ENCODE measurements at places on chromosomes 16 and 17. TPM values are rescaled to one million over a fixed set of nuclear protein-coding genes. Genes with fewer than 3 reads are reported as not detected.

Gene CTRB2
- not detected for total RNA-seq

Gene POLR3E
- total RNA-seq, result 44.0 TPM

Gene C16orf92
- total RNA-seq, result not detected

Gene SRCIN1
- 2.4 TPM for total RNA-seq

Gene TM4SF5
- total RNA-seq, result not detected

Gene RNF222
- not detected for total RNA-seq

Gene HASPIN
- total RNA-seq, result 0.55 TPM

Gene KRT40
- not detected for total RNA-seq

Gene C17orf67
- total RNA-seq, result 1.6 TPM

Gene SDK2
- total RNA-seq, result 7.2 TPM

- H3K4me1 ChIP-seq, result peaks cover 7% of the 10 kb centered on the region
- peak within 1 kb of the TSS; percentile 88 for H3K27ac ChIP-seq
- DNase-seq, result peak; percentile 97
Observed at GRCh38 chr17:61862975-61863800, at the start of gene BRIP1. Gene BRIP1, minus strand, starts transcription at chr17:61863528. Its CDS starts 1,989 bp downstream, at chr17:61861539.

DNA sequence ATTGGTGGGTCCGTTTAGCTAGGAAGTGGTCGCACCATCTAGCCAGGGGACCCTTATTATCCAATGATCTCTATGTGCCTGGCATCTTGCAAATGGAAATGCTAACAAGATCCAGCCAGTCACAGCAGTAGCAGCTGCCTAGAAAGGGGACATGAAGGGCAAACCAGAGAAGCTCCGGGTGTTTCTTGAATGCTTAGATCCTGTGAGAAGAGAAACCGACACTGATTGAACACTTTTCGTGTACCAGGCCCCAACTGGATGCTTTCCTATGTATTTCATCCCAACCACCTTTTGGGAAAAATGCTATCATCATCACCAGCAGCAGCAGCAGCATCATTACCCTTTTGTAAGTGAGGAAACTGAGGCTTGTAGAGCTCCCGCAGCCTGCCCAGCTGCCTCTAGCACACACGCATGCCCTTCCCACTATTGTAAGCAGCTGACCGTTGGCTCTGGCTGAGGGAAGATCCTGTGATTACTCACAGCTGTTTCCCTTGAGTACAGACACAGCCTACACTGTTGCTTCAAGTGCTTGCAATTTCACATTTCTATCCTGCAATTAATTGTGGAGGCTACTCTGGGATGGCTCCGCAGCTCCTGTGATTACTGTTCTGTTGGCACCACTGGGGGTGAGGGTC, 180.7 kb upstream of the CACNG5 start:
- DNase-seq, result peak; percentile 44
- H3K27me3 ChIP-seq, result no peaks in the 10 kb centered on the region
- no peaks in the 10 kb centered on the region for H3K36me3 ChIP-seq
- no peak overlapping the region for H3K4me3 ChIP-seq

DNA sequence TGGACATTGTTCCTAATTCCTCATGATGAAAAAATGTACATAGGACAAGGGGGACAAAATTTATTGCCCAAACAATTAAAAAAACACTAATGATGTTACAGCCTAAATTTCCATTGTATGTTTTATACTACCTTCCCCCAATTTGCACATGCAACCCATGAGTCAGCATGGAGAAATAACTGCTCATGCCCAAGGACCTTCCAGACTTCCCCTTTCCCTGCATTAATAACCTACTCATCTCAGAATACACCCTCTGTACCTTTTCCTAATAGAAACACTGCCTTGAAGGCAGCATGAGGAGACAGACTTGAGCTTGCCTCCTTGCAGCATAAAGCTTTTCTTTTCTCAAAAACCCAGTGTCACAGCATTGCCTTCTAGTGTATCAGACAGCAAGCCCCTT, 2402.8 kb downstream of the TP53TG3F start:
- no peaks in the 10 kb centered on the region for H3K27me3 ChIP-seq
- H3K4me3 ChIP-seq, result no peak overlapping the region
- no peak overlapping the region for H3K27ac ChIP-seq
- H3K4me1 ChIP-seq, result no peaks in the 10 kb centered on the region

DNA sequence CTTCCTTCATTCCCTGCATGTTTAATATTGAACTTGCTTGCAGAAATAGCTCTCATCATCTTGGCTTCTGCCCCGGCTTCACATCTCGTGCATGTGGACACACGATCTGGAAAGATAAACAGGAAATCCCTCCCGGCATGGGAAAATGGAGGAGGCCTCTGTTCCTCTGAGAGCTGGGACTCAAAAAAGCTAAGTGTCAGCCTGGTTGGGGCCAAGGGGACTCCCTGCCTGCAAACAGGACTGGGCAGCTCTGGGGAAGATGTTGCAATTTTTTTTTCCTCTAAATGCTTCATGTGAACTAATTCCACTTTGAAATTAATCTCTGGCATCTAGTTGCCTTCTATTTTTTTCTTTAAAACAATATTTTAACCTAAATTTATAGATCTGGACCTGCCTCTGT, 24.8 kb downstream of the ITPRIPL2 start:
- no peaks in the 10 kb centered on the region for H3K36me3 ChIP-seq
- H3K27me3 ChIP-seq, result no peaks in the 10 kb centered on the region
- peaks cover 34% of the 10 kb centered on the region for H3K4me1 ChIP-seq
- DNase-seq, result peak; percentile 93

DNA sequence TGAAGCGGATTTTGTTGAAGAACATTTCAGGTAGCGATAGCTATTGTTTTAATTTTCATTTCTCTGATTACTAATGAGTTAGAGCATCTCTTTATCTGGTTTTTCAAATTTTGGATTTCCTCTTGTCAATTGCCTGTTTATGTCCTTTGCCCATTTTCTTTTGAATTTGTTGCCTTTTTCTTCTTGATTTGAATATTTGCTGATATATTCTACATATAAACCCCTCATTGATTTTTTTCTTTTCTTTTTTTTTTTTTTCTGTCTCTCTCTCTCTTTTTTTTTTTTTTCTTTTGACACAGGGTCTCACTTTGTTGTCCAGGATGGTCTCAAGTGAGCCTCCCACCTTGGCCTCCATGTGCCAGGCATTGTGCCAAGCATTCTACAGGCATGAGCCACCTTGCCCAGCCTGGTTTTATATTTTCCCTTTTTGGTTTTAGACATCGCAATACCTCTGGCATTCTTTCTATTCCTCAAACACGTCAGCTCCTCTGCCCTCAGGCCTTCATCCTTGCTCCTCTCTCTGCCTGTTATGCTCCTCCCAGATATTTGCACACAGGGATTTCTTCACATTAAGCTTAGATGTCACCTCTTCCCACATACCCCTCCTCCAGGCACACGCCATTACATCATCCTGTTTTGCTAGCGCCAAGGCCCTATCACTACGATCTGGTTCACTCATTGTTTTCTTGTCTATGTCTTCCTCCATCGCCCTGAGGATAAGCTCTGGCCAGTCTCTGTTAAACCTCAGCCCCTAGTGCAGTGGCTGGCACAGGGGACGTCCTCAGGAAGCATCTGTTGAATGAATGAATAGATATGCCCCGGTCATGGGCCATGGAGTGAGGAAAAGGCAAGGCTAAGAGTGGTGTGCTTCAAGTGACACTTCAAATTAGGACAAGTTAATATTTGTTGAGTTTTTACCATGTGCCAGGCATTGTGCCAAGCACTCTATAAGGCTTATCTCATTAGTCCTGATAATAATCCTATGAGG, 8.6 kb downstream of the SARM1 start:
- H3K27ac ChIP-seq, result peak overlapping the region; percentile 9
- no peaks in the 10 kb centered on the region for H3K4me1 ChIP-seq
- no peaks in the 10 kb centered on the region for H3K36me3 ChIP-seq

GRCh38 chr17:50169881-50170459, 4.2 kb downstream of the SGCA start:
- H3K27ac ChIP-seq, result no peak overlapping the region
- H3K27me3 ChIP-seq, result no peaks in the 10 kb centered on the region
- DNase-seq, result no peak
- H3K36me3 ChIP-seq, result no peaks in the 10 kb centered on the region

DNA sequence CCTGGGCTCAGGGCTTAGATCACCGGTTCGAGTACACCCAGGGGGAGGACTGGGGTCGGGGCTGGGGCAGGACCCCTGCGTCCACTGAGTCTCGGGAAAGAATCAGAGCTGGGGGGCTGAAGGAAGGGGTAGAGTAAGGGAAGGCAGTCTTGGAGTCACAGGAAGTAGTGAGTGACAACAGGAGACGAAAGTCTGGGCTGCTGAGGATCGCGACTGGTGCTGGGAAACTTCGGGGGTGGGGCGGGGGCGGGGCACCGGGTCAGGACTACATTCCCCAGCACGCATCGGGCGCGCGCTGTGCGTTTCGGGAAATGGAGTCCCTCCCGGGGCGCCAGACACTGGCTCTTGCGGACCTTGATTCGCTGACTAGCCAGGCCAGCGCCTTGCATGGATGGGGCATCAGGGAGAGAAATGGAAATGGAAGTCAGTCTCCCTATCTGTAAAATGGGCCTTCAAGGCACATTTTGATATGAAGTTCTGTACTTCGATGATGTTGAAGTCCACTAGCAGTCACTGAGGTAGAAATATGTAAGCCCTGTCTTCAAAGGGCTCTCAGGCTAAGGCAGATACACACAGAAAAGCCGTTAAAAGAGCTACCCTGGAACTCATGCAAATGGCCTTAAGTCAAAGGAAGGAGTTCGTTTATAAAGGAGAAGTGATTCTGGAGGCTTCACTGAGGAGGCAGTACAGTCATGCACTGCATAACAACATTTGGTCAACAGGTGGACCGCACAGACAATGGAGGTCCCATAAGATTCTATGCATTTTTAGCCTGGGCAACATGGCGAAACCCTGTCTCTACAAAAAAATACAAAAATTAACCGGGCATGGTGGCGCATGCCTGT, 697 bp downstream of the CTF1 start:
- no peaks in the 10 kb centered on the region for H3K27me3 ChIP-seq
- peaks cover 26% of the 10 kb centered on the region for H3K4me1 ChIP-seq
- peak overlapping the region; percentile 42 for H3K4me3 ChIP-seq
- H3K36me3 ChIP-seq, result no peaks in the 10 kb centered on the region
- H3K27ac ChIP-seq, result peak overlapping the region; percentile 91
- peak; percentile 95 for DNase-seq

DNA sequence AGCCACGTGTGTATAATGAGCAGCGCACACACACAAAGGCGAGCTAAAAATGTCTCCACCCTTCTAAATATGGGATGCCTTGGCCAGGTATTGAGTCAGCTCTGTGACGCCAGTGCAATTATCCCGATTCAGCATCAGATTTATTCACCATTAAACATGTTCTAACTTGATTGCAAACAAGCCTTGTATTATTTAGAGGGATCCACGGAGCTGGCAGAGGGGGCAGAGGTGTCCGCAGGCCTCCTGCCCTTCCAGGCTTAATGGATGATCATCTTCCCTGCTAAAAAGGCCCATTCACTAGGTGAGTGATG, 591.7 kb downstream of the MAF start:
- no peaks in the 10 kb centered on the region for H3K36me3 ChIP-seq
- H3K27ac ChIP-seq, result no peak overlapping the region
- H3K4me3 ChIP-seq, result no peak overlapping the region
- H3K4me1 ChIP-seq, result no peaks in the 10 kb centered on the region
- DNase-seq, result no peak

GRCh38 chr16:7550096-7550495, 217.5 kb downstream of the RBFOX1 start:
- DNase-seq, result no peak
- no peaks in the 10 kb centered on the region for H3K27me3 ChIP-seq
- no peaks in the 10 kb centered on the region for H3K4me1 ChIP-seq
- H3K27ac ChIP-seq, result no peak overlapping the region

GRCh38 chr16:73329358-73330286, 281.7 kb upstream of the ZFHX3 start:
- H3K4me3 ChIP-seq, result no peak overlapping the region
- no peak overlapping the region for H3K27ac ChIP-seq
- H3K27me3 ChIP-seq, result no peaks in the 10 kb centered on the region
- no peak for DNase-seq

GRCh38 chr17:66508896-66509844, 206.8 kb downstream of the PRKCA start:
- no peak overlapping the region for H3K4me3 ChIP-seq
- peak; percentile 63 for DNase-seq
- no peaks in the 10 kb centered on the region for H3K36me3 ChIP-seq
- no peak overlapping the region for H3K27ac ChIP-seq
- no peaks in the 10 kb centered on the region for H3K27me3 ChIP-seq

GRCh38 chr17:6548578-6549330, 7.6 kb downstream of the PITPNM3 start:
- H3K4me3 ChIP-seq, result no peak overlapping the region
- H3K36me3 ChIP-seq, result no peaks in the 10 kb centered on the region
- no peaks in the 10 kb centered on the region for H3K4me1 ChIP-seq
- DNase-seq, result peak; percentile 24
- no peak overlapping the region for H3K27ac ChIP-seq
- H3K27me3 ChIP-seq, result peaks cover 2% of the 10 kb centered on the region

GRCh38 chr17:49835472-49835871, 12.4 kb downstream of the TAC4 start:
- peaks cover 16% of the 10 kb centered on the region for H3K4me1 ChIP-seq
- peaks cover 9% of the 10 kb centered on the region for H3K36me3 ChIP-seq
- no peak overlapping the region for H3K27ac ChIP-seq
- H3K27me3 ChIP-seq, result no peaks in the 10 kb centered on the region
- H3K4me3 ChIP-seq, result no peak overlapping the region

GRCh38 chr17:7511108-7511507, 26.9 kb downstream of the POLR2A start:
- H3K36me3 ChIP-seq, result peaks cover 50% of the 10 kb centered on the region
- no peaks in the 10 kb centered on the region for H3K4me1 ChIP-seq

GRCh38 chr17:20302246-20302917, 165.0 kb downstream of the LGALS9B start:
- no peak for DNase-seq
- H3K27me3 ChIP-seq, result no peaks in the 10 kb centered on the region
- no peak overlapping the region for H3K4me3 ChIP-seq
- no peak overlapping the region for H3K27ac ChIP-seq

- H3K4me3 ChIP-seq, result no peak overlapping the region
- H3K4me1 ChIP-seq, result no peaks in the 10 kb centered on the region
- DNase-seq, result no peak
- peaks cover 15% of the 10 kb centered on the region for H3K36me3 ChIP-seq
- peak overlapping the region; percentile 74 for H3K27ac ChIP-seq
Observed at GRCh38 chr17:45092911-45093430, 31.9 kb downstream of the NMT1 start.

DNA sequence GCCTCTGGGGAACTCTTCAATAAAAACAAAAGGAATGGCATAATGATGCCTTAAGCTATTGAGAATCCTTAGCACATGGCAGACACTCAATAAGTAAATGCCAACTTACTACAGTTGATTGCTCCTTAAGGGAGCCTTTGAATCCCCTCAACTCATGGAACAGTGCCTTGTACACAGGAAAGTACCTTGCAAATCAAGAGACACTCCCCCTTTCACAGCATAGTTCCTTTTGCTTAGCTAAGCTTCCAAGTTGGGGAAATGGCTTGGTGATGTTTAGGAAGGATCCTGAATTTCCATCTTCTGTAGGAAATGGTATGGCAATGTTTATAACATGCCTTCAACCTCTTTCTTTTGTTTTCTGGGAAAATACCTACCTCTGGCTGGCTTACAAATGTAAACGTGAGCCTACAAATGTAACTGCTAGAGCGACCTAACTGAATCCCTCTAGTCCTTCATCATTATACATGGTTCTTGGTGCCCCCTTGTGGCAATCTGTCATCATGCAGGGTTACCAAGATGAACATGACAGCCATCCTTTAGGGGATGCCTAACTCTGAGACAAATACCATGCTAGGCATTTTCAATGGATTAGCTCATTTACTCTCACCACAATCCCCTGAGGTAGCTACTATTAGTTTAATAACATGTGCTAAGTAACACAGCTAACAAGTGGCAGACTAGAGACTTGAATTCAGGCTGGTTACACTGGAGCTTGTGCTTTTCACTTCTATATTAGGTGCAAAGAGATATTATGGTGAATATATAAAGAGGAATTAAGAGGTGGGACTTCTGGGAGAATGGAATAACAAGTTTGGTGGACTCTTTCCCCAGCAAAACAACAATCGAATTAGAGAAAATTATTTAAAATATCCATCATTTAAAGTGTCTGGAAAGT, 65.0 kb downstream of the MMD start:
- peak; percentile 79 for DNase-seq
- H3K4me3 ChIP-seq, result no peak overlapping the region
- no peak overlapping the region for H3K27ac ChIP-seq
- no peaks in the 10 kb centered on the region for H3K4me1 ChIP-seq
